ENCODE measurements at places on chromosomes 16 and 17.

GRCh38 chr17:81348097-81349055, 46.9 kb upstream of the BAHCC1 start:
- DNase-seq: no peak

- DNase-seq: no peak
Observed at GRCh38 chr16:70642633-70643032, 3.7 kb upstream of the IL34 start.

DNA sequence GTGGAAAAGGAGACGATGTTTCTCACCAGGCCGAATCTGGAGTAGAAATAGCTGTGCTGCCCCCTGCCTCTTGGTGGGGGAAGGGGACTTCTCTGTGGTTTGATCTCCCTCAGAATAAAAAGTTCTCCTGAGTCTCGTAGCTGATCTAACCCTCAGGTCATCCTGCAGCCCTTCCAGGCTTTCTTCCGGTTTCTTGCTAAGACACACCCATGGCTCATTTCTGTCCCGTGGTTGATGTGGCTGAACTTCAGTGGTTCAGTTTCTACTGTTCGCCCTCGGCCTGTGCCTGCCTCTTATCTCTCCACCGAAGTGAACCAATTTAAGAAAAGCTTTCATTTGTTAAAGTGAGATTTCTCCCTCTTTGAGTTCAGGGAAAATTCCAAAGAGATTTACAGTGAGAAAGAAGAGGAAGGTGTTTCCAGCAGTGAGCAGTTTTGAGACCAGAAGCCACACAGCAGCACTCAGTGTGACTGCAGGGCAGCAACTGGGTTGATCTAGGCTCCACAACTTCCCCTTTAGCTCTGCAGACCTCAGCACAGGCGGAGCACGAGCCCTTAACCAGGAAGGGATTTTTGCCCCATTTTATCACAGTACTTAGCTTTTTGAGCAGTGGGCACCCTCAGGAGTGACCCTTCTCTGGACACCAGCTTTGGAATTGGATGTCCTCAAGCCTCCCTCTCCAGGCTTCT, 34.9 kb upstream of the CACNG5 start:
- no peak for DNase-seq

- DNase-seq: peak; percentile 67
Observed at GRCh38 chr16:23504453-23505179, 5.7 kb downstream of the GGA2 start.

DNA sequence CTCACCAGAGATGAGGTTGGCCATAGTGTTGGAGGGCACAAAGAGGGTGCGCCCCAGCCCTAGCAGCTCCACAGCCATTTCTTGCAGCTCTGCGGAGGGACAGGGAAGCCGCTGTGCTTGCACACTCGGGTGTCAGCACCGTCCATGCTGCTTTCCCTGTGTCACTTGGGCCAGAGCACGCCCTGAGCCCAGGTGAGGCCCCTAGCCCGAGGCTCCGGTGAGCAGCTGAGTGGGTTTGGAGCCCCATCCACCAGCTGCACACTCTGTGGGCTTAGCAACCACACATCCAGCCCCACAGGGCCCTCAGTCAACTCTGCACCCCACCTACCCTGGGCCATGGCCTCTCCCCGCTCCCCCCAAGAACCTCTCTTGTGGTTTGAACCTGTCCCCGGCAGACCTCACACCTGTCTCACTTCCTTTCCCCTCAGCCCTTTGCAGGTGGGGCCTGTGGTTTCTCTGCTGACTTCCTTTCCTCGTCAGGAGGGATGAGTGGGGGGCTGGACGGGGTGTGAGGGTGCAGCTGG, 20.7 kb downstream of the TMEM235 start:
- peak; percentile 59 for DNase-seq

All from GM10248 (cell line).